ENCODE measurements at places on chromosomes 1 and 21.
A peak's percentile ranks its signal among the peaks of the same experiment; 100 is the strongest.

GRCh38 chr1:97013941-97014340 lies 292.4 kb downstream of the PTBP2 start:
- no peak for DNase-seq

DNA sequence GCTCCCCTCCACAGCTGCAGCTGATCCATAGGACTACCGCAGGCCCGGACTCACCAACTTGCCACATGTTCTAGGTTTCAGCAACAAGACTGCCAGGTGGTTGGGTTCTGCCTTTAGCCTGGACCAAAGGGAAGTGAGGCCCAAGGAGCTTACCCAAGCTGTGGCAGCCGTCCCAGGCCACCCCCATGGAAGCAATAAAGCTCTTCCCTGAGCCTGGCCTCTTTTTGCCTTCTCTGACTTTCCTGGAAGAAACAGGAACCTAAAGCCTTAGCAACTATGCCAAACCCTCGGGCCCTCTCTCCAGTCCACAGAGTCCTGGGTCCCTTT lies 2.7 kb upstream of the ARTN start:
- DNase-seq = no peak

DNA sequence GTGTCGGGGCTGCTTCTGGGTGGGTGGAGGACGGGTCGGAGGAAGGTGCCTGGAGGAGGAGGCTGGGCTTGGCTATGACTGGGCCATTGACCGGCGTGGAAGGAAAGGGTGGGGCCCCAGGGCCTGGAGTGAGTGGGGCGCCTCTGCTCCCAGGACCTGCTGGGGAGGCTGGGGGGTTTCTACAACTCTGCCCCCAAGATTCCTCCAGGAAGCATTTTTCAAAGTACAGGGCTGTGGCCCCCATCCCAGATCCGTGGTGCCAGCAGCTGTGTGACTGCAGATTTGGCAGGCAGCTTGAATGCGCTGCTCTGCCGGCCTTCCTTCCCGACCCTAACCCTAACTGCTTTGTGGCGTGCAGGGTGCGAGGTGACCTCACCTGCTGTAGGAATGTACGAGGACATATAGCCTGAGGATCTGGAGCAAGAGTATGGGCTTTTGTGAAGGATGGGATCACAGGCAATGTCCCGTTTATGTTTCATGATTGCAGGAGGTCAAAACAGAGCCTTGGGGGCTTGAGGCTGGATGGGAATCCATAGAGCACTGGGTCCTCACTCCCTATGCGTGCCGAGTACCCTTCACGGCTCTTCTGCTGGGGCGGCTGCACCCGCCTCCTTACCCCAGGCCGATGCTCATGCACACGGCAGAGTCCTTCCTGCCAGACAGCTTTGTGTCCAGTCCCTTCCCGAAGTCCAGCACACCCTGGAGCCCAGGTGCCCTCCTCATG lies 24.7 kb downstream of the TRPM2 start:
- DNase-seq = no peak

GRCh38 chr1:24322470-24323177 lies 3.5 kb downstream of the GRHL3 start:
- no peak for DNase-seq

GRCh38 chr1:43549921-43550597 lies 19.4 kb downstream of the PTPRF start:
- DNase-seq = no peak

DNA sequence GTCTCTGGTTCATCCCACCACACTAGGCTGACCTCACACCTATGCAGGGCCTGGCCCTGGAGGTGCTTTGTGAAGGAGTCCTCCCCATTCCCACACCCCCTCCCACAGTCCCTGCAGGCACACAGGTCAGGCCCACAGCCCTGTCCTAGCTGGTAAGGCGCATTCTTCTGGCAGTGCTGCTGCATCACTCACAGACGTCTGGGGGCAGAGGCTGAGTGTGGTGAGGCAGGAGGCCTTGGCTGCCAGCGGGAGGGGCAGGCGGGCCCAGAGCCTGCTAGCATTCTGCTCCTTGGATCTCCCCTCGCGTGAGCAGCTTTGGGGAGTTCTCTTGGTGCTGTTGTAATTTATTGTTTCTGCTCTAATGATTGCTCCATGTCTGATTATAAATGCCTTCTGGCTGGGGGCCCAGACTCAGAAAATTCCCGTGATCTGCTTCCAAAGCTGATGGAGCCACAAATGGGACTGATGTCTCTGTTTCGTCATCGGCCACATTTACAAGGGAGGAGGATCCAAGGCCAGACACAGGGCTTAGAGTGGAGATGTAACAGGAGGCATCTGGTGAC lies 62.9 kb downstream of the TRABD2B start:
- no peak for DNase-seq

- DNase-seq = no peak
Observed at GRCh38 chr1:3903141-3904005, 3.3 kb upstream of the C1orf174 start.

DNA sequence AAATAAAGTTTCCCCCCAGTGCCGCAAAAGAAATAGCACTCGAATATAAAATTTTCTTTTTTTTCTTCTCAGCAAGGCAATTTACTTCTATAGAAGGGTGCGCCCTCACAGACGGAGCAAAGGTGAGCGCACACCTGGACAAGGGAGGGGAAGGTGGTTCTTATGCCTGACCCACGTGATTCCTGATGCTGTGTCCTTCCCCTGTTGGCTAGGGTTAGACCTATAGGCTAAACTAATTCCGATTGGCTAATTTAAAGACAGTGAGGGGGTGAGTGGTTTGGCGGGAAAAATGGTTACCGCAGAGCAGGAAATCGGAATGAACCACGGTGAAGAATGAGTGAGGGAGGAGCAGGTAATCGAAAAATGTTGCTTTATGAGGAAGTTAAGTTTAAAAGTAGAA lies 607 bp upstream of the FAAH start:
- no peak for DNase-seq

DNA sequence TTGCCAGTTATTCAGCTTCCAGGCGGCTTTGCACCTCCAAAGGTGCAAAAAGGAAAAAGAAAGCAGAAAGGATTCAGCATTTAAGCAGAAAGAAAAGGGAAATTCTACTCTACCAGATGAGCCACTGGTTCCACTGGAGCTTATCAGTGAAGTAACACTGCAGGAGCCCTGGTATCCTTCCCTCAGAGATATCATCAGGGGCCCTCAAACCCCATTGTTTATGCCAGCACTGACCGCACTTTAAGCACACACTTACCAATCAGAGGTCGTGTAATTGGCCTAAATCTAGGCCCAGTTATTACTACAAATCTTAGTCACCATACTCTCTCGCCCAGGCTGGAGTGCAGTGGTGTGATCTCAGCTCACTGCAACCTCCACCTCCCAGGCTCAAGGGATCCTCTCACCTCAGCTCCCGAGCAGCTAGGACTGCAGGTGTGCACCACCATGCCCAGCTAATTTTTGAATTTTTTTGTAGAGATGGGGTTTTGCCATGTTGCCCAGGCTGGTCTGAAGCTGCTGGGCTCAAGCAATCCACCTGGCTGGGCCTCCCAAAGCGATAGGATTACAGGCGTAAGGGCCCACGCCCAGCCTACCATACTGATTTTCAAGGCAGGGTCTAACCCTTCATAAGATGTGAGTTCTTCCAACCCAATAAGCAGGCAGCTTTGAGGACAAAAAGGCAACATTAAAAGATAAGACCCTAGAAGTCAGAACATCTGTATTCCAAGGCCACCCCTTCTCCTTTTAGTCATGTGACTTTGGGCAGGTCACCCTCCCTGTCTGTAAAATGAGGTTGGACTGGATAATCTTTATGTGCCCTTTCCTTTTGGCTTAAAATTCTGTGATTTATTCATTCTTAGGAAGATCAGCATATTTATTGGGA lies 125.3 kb downstream of the SYT2 start:
- no peak for DNase-seq

GRCh38 chr21:31130821-31131220 lies 92.5 kb upstream of the KRTAP19-8 start:
- DNase-seq = no peak

- no peak for DNase-seq
Observed at GRCh38 chr1:89041119-89041641, 18.5 kb upstream of the GBP3 start.

DNA sequence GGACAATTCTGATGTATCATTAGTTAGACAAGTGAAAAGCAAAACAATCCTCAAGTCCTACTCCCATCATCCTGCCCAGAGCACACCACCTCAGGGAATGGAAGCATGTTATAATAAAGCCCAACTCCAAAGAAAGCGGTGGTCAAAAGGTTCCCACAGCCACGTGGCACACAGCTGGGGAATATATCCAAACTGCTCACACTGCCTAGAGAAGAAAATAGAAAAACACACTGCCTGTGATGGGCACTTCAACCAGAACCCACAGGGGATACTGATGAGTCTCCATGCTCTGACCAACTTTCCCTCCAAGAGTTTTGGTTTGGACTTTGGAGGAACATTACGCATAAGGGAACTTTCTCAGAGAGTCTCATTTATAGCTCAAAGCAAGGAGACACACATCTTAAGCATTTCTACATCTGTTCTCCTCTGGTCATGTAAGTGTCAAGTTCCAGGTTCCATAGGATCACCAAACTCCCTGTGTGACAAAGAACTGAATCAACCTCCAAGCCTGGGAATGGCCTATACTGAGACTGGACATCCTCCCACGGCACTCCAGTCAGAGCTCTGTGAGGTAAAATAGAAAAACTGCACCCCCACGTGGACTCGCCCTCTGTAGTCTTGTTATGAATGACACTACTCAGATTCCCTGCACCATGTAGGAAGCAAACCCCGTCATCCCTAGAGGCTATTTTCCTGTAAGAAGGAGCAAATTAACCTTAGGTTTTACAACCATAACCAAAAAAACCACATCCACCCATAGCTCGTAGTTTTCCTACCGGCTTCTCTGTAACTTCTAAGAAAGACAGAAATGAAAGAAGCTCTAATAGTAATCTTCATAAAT lies 12.2 kb downstream of the DSTYK start:
- DNase-seq = no peak

DNA sequence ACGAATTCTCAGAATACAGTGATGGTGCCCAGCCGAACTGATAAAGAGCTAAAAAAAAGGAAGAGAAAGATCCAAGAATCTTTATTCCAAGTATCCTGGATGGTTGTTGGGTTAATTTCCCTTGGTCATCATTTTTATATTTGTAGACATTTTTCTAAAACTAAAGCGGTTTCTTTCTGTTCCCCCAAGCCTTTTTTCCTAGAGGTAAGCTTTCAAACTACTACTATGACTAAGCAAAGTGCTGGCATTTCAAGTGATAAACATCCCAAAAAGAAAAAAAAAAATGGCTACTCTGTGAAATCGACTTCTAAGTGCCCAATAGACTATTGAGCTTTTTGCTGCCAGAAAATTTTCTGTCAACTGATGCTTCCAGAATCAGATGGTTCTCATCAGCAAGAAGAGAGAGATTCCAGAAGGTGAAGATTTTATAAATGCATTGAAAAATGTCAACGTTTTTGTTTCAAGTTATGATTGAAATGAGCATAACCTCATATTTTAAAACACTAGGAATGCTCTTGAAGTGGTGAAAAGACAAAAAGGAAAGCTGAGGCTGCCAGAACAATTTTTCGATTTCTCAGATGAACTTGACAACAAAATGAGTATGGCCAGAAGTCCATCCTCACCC lies 96.1 kb upstream of the ZC3H11B start:
- no peak for DNase-seq

DNA sequence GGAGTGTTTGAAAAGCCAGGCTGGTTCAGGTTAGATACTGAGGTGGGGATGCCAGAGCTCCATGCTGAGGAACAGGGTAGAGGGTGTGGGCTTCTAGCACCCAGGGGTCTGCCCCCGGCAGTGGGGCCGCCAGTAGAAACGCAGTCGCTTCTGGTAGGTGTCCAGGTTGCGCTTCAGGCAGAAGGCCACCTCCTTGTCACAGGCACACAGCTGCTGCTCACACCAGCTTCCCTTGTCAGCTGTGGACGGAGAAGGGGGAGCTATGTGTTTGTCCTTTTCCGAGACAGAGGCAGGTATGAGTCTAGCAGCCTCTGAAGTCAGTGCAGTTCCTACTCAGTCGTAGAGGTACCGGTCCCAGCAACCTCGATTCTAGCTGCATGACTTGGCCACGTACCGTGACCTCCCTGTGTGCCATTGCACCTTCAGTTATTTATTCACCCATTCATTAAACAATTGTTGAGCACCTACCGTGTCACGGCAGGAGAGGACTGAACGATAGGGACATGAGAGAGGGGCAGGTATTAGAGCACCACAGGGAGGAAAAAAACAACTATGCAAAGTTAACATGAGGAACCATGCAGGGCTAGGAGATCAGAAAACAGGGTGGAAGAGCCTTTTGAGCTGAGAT lies 5.2 kb downstream of the PLA2G2D start:
- DNase-seq = no peak

GRCh38 chr1:10857687-10858086 lies 61.2 kb upstream of the CASZ1 start:
- no peak for DNase-seq

GRCh38 chr1:237140986-237141385 lies 99.0 kb downstream of the RYR2 start:
- DNase-seq = no peak

DNA sequence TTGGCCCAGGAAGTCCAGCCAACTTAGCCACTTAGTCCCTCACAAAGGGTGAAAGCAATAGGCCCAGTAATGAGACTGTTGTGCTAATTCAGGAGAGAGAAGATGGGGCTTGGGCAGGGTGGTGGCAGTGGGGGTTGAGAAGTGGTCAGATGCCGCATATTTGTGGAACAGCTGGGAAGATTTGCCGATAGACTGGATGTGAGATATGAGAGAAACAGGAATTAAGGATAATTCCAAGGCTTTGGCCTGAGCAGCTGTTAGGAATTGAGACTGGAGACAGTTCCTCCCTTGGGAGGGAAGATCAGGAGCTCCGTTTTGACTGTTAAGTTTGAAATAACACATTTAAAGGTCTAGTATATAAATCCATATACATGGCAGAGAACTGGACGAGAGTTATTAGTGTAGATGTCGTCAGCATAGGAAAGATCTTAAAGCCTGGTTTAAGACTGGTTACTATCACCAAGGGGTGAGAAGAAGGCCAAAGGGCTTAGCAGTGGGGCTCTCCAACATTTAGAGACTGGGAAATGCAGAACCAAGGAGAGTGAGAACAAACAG lies 323.7 kb upstream of the FAM78B start:
- no peak for DNase-seq

- no peak for DNase-seq
Observed at GRCh38 chr1:103084181-103084580, 24.1 kb downstream of the COL11A1 start.

- peak; percentile 65 for DNase-seq
Observed at GRCh38 chr1:154760469-154760933, 109.6 kb downstream of the KCNN3 start.

- DNase-seq = no peak
Observed at GRCh38 chr21:45377325-45377709, 27.6 kb upstream of the COL18A1 start.
